ENCODE measurements at places on chromosomes 3 and 15. TPM values are rescaled to one million over a fixed set of nuclear protein-coding genes. Genes with fewer than 3 reads are reported as not detected.

The HLTF gene
- 61.6 TPM for total RNA-seq

The GTF2A2 gene
- total RNA-seq = 13.6 TPM

The PPM1L gene
- total RNA-seq = 14.6 TPM

GRCh38 chr3:196238612-196239560, 22.6 kb downstream of the SLC51A start:
- DNase-seq = no peak

DNA sequence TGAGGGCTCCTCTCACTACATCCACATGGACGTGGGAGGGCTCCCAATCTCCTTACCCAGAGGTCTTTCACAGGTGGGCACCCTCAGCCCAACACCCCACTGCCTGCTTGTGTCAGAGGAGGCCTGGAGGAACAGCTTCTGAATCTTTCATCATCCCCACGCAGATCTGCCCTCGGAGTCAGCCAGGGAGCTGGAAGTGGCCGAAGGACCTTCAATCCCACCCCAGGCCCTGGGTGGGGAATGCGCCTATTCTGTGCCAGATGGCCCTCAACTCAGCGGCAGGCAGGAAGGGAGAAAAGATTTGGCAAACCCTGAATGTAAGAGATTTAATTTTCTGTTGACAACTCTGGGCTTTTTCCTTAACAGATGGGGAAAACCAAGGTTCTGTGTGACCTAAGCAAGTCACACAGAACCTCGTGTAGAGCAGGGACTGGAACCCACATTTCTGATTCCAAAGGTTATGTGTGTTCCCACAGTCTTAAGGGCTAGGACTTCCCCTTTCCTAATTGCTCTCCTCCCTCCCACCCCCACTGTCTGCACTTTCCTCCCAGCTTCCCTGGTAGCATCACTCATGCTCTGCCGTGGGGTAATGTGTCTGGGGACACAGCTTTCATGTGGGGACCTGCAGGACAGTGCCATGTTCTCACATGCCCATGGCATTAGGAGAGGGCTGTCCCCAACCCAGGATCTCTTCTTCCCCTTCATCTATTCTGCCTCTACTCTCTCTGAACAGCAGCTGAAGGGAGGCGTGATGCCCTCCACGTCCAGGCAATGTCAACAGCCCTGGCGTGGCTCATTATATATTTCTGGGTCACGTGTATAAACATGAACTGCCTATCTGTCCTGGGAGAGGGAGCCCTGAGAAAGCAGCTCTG, 98.1 kb downstream of the SEMA5B start:
- no peak for DNase-seq

The CYP1A2 gene
- total RNA-seq = not detected

Measured in stomach (tissue), 19 donors.